ENCODE measurements at places on chromosomes 3 and 15. TPM values are rescaled to one million over a fixed set of nuclear protein-coding genes. Genes with fewer than 3 reads are reported as not detected.

Gene ZXDC
- polyA plus RNA-seq: 11.8 TPM

Gene TRMT10C
- polyA plus RNA-seq: 27.5 TPM

Gene SLC35A5
- 20.1 TPM for polyA plus RNA-seq

Gene AADACL2
- not detected for polyA plus RNA-seq

Gene HIGD2B
- not detected for polyA plus RNA-seq

Gene CLDN18
- polyA plus RNA-seq: not detected

Gene DHFR2
- polyA plus RNA-seq: 1.8 TPM

Gene GLDN
- polyA plus RNA-seq: not detected

Gene RASL12
- polyA plus RNA-seq: not detected

Gene SLC24A5
- not detected for polyA plus RNA-seq

Gene RHOV
- not detected for polyA plus RNA-seq

Gene NOX5
- polyA plus RNA-seq: not detected

Gene C2CD4B
- not detected for polyA plus RNA-seq

Gene TTBK2
- polyA plus RNA-seq: 11.0 TPM

Gene GOLGA8R
- 0.70 TPM for polyA plus RNA-seq

Gene TP63
- not detected for polyA plus RNA-seq

Gene TRPC1
- polyA plus RNA-seq: not detected

Gene TGM5
- polyA plus RNA-seq: 0.21 TPM

Gene LRRC31
- not detected for polyA plus RNA-seq

Gene RFT1
- polyA plus RNA-seq: 21.7 TPM

Gene ARGFX
- polyA plus RNA-seq: not detected

Gene DNASE1L3
- polyA plus RNA-seq: not detected

Gene TEX55
- polyA plus RNA-seq: not detected

Gene RNF123
- polyA plus RNA-seq: 11.8 TPM

Gene POLG
- 79.1 TPM for polyA plus RNA-seq

Gene ACTC1
- not detected for polyA plus RNA-seq

Gene CPNE9
- not detected for polyA plus RNA-seq

Gene ERICH6
- polyA plus RNA-seq: not detected

Gene FBN1
- not detected for polyA plus RNA-seq

Gene SKOR1
- polyA plus RNA-seq: 0.08 TPM

Gene PIGZ
- 1.6 TPM for polyA plus RNA-seq

Gene SEC11A
- 173 TPM for polyA plus RNA-seq

Gene GHSR
- polyA plus RNA-seq: not detected

Gene SAXO2
- 0.11 TPM for polyA plus RNA-seq

Gene IL5RA
- polyA plus RNA-seq: not detected

Gene TMCO5A
- polyA plus RNA-seq: not detected

Gene AHSG
- not detected for polyA plus RNA-seq

Gene ROBO2
- polyA plus RNA-seq: not detected

Gene GOLGA6D
- polyA plus RNA-seq: not detected

Gene FRMD4B
- 1.3 TPM for polyA plus RNA-seq

Gene CD80
- polyA plus RNA-seq: not detected

Gene C3orf80
- polyA plus RNA-seq: not detected

Gene ARRDC4
- 3.2 TPM for polyA plus RNA-seq

Gene NR1I2
- 0.40 TPM for polyA plus RNA-seq

Gene CSPG4
- polyA plus RNA-seq: not detected

Gene CPN2
- polyA plus RNA-seq: not detected

Gene KLHL40
- polyA plus RNA-seq: not detected

All from immature natural killer cell (primary cell).